T-helper 9 cell (primary cell): ENCODE measurements at places on chromosomes 1 and 21.

DNA sequence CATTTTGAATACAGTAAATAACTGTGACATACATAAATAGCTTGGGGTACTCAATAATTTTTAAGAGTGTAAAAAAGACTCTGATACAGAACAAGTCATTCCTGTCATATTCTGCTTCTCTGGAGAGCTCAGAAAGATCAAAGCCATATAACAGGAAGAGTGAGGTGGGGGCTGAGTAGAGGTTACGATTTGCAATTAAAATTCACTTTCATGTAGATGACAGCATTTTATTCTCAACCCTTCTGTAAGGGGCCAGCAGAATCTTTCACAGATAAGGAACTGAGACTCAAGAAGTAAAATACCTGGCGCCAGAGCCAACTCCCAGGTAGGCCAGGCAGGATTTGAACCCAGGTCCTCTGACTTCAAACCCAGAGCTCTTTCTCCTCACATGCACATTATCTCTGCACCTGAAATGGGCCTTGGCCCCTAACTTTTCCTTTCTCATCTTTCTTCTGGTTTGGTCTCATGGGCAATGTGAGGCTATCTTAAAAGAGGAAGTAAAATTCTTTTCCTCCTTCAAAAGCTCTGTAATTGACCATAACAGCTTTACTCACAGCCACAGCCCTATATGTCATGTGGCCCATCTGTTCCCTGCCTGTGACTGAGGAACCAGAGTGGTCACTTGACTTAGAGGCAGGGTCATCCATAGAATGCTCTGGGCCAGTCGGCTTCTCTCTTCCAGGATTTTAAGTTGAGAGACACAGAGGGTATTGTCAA lies 80.9 kb upstream of the SYT6 start:
- DNase-seq = no peak

- DNase-seq = no peak
These were observed 175.7 kb downstream of the ZZZ3 start for GRCh38 chr1:77506771-77507170.

GRCh38 chr1:101356604-101357443 lies 120.0 kb downstream of the S1PR1 start:
- DNase-seq = no peak

DNA sequence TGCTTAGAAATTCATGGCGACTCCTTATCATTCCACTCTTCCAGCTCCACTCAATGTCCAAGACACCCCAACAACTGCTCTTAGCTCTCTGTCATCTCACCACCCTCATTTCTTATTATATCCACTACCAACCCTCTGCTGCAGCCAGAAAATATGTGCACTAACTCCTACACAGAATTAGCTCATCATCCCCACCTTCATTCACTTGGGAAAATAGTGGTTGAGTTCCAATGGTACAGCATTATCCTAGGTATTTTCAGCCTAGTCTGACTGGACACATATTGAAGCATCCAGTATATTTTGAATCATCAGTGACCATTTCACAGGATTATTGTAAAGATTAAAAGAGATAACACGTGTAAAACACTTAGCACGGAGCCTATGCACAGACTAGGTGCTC lies 16.7 kb upstream of the VSIG8 start:
- DNase-seq = no peak

GRCh38 chr1:165259236-165259635 lies 97.3 kb downstream of the LMX1A start:
- DNase-seq = no peak

DNA sequence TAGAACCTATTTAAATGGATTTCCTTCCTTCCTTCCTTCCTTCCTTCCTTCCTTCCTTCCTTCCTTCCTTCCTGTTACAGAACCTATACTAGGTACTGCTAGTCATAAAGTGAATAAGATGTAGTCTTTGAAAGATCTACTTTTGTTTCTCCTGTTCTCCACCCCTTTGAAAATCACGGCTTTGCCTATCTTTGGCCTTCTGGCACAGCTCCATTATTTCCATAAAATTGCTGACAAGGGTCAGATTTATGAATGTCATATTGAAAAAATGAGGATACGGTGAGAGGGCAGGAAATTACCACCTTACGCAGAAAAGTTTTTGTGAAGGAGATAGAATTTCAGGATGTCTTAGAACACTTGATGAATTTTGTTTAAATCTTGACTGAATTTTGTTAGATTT lies 18.1 kb upstream of the HMCN1 start:
- no peak for DNase-seq

DNA sequence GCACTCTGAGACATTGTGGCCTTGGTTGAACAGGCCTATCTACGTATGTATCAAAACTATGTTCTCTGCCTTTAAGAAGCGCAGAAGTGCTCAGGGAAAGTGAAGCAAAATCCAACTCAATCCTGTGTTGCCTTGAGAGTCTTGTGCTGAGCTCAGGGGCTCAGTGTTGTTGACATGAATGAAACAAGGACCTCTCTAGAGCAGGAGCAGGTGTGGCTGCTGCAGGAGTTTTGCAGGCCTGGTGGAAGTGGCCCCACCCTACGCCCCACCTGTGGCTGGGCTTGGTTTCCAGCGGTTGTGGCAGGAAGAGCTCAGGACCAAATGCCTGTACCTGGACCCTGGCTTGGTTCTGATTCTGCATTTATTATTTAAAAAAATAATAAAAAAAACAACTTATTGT lies 20.9 kb downstream of the CA6 start:
- no peak for DNase-seq

DNA sequence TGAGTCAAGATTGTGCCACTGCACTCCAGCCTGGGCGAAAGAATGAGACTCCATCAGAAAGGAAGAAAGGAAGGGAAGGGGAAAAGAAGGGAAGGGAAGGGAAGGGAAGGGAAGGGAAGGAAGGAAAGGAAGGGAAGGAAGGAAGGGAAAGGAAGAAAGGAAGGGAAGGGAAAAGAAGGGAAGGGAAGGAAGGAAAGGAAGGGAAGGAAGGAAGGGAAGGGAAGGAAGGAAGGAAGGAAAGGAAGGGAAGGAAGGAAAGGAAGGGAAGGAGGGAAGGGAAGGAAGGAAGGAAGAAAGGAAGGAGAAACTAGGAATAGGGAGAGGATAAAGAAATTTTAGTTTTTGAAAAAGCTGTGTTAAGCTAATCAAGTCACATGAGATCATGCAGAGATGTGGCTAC lies 33.4 kb upstream of the NID1 start:
- DNase-seq = no peak
